NCI-H1930 (cell line): ENCODE measurements at places on chromosomes 5 and 9.

GRCh38 chr5:141392429-141393198 is at the start of gene PCDHGA8:
TSS of gene PCDHGA8 (plus strand) at chr5:141392633. CDS start at chr5:141392814, 181 bp downstream.
- no peak for DNase-seq

DNA sequence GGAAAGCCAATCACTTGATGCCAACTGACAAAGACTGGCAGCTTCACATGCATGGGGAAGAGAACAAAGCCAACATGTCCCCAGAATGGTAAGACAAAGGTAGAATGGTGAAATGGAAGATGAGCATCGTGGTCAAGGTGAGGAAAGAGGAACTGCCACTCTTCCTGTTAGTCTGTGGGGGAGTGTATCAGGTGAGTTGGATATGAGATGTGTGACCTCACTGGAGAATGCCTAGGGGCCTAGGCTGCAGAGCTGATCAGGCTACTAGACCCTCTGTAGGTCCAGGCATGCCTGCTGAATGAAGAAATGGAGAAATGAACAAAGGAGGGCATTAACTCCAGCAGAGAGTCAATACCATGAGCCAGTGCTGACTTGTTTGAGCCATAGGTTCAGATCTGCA is 112.4 kb upstream of the SLC1A3 start:
- no peak for DNase-seq

- no peak for DNase-seq
These were observed 45.9 kb downstream of the ABCA1 start for GRCh38 chr9:104882086-104882485.

DNA sequence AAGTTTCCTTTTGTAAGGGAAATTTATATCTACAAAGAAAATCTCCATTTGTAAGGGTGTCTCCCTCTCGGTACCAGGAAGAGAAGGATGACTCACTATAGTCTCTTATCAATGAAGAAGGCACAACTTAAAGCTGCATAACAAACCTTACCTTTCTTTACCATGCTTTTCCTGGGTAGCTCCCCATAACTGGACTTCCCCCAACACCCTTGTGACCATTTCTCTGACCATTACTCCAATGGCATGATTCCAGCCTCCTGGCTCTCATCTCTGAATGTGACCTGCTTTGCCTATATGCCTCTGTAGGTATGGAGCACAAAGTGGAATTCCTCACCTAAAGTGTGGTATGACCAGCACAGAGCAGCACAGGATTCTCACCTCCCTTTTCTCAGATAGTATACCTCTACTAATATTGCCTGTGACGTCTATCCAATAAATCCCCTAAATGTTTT is 62.8 kb downstream of the GNA14 start:
- DNase-seq = no peak

- DNase-seq = no peak
These were observed 39.2 kb upstream of the ELOVL7 start for GRCh38 chr5:60883229-60883628.

- DNase-seq = no peak
These were observed 6.3 kb downstream of the SLC35D2 start for GRCh38 chr9:96376891-96377874.

DNA sequence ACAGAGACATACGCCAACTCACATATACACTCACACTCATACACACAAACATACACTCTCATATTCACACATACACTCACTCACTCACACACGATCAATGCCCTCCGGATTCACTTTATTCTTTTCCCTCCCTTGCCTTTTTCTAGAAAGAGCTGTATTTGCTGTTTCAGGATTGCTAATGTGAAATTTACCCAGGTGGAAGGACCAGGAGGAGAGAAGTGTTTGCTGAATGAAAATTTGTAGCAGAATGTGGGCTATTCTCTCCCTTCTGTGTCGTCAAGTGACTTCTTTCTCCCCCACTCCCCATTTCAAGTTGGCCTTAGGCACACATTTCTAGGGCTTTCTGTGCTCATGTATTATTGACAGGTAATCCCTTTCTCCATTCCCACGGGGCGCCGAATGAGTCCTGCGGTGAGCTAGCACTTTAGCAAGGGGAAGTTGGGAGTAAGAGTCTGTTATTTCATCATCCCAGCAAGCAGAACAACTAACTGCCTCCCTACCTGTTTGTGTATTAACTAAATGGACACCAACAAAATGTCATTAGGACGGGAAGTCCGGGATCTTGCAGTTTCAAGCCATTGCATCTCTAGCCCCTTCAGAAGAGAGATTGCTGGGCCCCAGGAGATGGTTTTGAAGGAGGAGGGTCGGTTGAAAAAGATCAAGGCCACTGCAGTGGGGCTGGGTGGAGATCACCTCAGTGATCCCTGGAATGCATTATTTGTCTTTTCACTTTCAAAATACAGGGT is 97.1 kb upstream of the TAF11L2 start:
- DNase-seq = no peak

DNA sequence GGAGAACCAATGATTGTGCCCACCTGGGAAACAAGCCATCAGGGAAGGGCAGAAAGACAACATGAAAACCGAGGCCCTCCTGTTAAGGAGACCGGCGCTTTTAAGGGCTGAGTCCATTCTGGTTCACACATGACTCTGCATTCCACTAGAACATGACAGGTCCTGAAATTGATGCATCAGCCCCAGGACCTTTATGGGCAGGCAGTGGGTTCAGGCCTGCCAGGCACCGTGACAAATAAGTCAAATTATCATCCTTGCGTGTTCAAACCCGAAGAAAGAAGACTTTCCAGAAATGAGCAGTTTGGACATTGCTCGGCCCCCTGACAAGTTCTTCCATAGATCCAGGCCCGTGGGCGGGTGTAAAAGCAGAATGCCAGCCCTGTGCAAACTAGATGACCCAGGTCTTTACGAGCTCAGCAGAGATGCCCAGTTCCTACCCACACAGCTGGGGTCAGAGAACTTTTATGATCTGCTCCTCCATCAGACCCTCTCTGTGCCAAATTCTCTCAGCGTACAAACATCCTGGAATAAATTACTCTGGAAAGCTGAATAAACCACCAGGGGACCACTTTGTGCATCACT is 295.5 kb upstream of the WWC1 start:
- DNase-seq = no peak

GRCh38 chr5:175867587-175868347 is 3.6 kb upstream of the CPLX2 start:
- DNase-seq = no peak

DNA sequence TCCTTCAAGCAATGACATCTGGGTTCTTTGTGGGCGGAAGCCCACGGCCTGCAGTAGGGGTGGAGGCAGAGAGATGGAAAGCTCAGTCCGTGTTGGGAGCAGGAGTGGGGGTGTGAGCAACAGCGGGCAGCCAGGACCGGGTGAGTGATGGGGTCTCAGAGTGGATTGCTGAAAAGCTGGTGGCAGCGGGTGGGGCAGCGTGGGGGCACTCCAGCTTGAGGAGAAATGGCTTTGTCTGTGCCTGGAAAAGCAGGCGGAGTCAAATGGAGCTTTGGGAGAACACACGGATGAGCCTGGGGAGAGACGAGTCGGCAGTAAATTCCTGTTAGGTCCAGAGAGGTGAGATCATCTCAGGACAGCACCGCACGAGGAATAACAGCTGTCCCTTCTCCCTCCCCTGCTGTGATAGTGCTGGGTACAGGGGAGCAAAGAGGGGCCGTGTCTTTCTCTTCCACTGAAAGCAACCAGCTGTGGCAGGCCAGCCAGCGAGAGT is 42.1 kb downstream of the CACNA1B start:
- DNase-seq = no peak

GRCh38 chr5:110727025-110727314 is 499 bp upstream of the TMEM232 start:
- DNase-seq = no peak

- no peak for DNase-seq
These were observed 705.4 kb upstream of the RIOK2 start for GRCh38 chr5:97888439-97888838.

DNA sequence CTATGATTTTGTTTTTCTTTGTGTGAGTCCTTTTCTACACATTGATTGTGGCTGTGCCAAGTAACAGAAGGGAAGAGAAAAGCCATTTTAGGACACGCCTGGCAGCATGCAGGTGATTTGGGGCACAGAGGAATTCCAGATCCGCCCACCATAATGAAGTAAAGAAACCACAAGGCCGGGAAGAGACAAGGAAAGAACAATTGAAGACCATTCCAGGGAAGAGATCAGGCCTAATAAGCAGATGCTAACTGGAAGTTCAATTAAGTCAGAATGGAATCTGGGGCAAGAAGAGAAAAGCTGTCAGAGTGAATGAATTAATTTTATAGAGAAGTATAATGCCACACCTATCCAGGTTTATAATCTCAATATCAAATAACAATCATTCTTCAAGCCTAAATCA is 110.2 kb upstream of the ISL1 start:
- DNase-seq = no peak

GRCh38 chr5:15643731-15644130 is 143.8 kb downstream of the FBXL7 start:
- no peak for DNase-seq

GRCh38 chr5:94254214-94254613 is 364.2 kb downstream of the KIAA0825 start:
- no peak for DNase-seq

DNA sequence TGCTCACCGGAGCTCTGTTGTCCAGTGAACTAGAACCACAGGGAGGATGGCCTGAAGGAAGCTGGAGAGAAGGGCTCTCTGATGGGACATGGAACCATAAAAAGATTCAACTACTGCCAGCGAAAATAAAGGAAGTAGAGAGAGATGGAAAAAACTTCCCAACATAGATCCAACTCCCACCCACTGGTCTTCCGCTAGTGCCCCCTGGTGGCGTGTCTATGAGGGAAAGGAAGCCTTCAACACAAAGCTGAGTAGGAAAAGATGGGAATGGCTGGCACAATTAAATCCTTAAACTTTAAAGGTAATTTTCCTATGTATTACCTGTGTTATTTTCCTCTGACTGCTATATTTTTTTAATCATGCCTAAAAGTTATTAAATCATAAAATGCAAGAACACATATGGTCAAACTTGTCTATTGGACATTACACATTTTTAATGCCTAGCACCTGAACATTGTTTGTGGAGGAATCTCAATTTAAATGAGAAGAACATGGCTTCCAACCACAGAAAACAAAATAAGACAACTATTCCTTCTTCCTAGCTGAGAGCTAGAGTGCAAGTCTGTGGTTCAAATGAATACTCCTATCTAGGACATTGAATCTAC is 51.5 kb downstream of the CEP120 start:
- no peak for DNase-seq

GRCh38 chr5:44048276-44048984 is 340.8 kb downstream of the FGF10 start:
- DNase-seq = no peak

GRCh38 chr9:9893837-9894236 is 719.0 kb downstream of the PTPRD start:
- no peak for DNase-seq

DNA sequence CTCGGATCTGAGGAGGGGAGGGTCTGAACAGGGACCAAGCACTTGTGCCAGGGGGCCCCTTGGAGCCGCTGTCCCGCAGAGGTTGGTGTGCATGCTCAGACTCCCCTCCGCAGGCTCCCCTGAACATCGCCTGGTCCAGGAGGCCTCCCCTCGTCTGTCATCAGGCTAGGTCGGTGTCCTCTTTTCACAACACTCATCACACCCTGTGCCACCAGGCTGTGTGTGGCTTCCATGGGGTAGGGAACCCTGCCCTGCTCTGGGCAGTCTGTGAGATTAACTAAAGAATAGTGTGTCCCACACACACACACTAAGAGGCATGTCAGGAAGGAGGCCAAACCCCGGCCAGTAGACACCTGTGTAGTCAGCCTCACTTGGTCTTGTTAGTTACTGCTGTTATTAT is 119.3 kb downstream of the C5orf15 start:
- no peak for DNase-seq

DNA sequence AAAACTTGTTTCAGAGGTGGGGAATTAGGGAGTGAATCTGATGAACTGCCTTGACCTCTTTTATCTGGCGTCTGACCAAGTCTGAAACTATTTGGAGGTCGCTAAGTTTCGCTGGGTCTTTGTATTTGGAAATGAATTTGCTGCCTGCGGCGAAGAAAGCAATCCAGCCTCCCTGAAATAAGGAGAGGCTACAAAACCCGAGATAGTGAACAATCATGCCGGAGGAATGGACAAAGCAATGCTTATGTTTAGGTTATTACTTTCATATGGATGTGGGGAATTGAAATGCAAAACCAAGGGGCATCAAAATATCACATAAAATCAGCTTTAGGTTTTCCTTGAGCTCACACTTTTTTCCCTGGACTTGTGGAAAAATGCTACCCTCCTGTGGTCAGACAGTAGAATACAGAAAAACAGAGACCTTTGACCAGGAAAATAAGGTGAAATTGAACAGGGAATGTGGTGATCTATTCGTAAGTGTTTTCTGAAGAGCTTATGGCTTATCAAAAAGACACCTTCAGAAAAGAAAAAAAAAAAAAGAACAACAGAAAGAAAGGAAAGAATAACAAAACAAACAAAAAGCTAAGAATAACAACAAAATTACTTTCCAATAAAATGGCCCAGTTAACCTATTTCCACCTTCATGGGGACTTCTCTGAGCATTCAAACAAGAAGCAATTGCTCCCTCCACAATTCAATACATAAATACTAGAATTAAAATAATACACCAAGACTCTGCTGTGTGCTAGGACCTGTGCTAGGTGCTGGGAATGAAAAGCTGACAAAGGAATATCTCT is 68.6 kb upstream of the DPYSL3 start:
- DNase-seq = peak; percentile 38

GRCh38 chr9:34611251-34611810 is 566 bp downstream of the RPP25L start:
- DNase-seq = no peak

DNA sequence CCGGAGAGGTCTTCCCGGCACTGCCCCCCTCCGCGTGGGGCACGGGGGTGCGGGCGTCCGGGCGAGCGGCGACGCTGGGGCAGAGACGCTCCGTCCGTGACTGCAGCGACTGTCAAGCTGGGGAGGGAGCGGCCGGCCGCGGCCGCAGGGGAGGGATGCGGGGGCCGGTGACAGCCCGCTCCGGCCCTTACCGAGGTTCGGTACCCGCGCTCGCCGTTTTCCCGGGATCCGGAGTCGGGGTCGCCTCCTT is 400 bp downstream of the KDM4C start:
- no peak for DNase-seq

DNA sequence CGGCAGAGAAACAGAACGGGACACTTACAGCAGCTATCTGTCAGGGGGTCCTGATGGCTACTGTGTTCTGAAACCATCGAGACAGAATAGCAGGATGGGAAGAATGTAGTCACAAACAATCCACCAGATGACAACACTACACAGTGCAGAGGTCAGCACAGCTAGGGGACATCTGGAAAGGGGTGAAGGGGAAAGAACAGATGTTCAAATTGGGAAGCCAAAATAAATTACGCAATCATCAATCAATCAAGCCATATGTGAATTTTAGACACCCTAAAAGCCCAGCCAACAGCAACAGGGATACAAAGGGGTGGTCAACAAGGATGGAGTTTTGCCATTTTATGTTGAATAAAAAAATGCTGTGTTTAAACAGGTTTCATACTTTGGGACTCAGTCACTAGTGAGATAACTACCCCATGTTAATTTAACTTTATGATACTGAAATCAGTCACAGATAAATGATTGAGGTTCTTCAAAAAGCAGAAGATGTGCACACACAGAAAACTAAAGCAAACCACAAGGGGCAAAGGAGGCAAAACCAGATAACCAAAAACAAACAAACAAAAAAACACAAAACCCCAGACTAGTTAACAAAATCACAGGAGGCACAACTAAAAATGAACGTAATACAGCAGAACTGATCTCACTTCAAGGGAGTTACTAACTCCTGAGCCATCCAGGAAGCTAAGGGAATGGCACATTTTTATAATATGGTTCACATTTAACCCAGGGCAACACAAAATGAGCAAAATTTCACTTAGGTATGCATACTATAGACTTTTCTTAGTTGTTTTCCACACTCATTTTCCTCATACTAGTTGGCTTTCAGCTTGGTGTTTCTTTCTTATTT is 65.9 kb downstream of the HABP4 start:
- no peak for DNase-seq

GRCh38 chr5:116673453-116673852 is 98.8 kb upstream of the SEMA6A start:
- DNase-seq = no peak
